ENCODE measurements at places on chromosomes 13 and 19.

DNA sequence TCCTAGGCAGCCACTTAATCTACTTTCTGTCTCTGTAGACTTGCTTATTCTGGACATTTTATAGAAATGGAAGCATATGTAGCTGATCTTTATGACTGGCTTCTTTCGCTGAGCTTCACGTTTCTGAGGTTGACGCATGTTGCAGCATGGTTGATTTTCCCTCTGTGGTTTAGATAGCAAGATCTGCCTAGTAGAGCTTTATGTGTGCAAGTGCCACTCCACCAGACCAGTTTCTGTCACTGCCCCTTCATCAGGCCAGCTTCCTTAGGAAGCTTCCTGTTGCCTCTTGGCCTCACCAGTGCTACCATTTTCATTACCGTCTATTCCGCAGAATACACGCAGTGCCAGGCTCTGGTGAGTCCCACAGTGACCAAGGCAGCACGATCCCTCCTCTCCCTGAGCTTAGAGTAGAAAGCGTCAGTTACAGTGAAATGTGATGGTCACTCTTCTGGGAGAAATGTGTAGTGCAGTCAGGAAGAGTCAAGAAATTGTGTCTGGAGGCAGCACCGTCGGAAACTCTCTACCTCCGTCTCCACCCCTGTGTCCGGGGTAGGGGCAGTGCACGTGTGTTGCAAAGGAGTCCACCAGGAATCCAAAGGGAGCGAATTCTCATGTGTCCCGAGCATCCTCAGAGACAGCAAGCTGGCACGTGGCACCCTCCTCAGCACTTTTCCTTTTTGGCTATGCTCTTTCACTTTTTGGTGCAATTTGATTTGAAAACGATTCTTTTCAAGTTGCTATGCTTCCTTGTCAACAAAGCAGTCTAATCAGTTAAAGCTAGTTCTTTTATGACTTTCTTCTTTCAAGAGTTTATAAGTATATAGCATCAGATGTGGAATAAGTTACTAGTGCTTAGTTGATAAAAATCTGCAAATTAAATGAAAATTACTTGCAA is 45.4 kb upstream of the GPR183 start:
- no peak for DNase-seq

GRCh38 chr19:14840206-14840605 is 5.2 kb upstream of the OR7A5 start:
- DNase-seq: no peak

- no peak for DNase-seq
Observed at GRCh38 chr13:65456150-65456912, 1773.8 kb downstream of the PCDH9 start.

DNA sequence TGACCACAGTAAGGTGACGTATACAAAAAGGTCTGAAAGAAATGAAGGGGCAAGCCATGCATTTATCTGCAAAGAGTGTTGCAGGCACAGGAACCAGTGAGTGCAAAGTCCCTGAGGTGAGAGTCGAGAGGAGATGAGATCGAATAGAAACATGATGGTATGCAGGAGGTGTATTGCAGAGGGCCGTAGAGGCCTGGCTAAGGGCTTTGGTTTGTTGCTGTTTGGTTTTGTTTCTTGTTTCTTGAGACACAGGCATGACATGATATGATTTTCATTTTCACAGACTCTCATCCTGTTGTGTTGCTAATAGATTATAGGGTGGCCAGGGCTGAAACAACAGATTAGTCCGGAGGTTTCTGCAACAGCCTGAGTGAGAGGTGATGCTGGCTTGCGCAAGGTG is 80.4 kb downstream of the HSPH1 start:
- no peak for DNase-seq

DNA sequence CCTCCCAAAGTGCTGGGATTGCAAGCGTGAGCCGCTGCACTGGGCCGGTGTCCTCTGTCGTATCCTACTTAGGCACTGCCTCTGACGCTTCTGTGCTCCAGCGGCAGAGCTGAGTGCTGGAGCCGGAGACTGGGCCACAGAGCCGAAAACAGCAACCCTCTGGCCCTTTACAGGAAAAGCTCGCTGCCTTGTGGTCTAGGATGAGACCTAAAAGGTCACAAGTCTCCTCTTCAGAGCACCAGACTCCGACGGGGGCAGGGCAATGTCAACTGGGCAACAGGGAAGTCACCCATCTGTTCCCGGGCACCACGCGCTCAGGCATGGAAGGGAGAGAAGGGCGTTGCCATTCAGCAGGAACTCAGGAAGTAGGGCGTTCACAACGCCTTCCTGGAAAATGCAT is 91.7 kb downstream of the GADD45B start:
- DNase-seq: no peak
